Stimulated activated CD4-positive, alpha-beta T cell treated with anti-CD3 and anti-CD28 coated beads, TNF-alpha, amount 100 ng/mL, for 24 hours (primary cell): ENCODE measurements at places on chromosomes 3 and 15.

DNA sequence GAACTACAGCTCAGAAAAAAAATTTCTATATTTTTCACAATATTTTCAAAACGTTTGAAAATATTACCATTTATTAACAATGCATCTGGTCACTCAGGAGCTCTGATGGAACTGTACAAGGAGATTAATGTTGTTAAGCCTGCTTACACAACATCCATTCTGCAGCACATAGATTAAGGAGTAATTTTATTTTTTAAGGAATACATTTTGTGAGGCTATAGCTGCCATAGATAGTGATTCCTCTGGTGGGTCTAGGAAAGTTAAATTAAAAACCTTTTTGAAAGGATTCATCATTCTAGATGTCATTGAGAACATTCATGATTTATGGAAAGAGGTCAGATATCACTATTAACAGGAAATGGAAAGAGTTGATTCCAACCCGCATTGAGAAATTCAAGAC lies 196.9 kb downstream of the C3orf38 start:
- DNase-seq, result no peak

- DNase-seq, result no peak
Observed at GRCh38 chr15:52787123-52787503, 3.0 kb downstream of the ONECUT1 start.

- no peak for DNase-seq
Observed at GRCh38 chr3:139705631-139706030, 27.9 kb upstream of the NMNAT3 start.

DNA sequence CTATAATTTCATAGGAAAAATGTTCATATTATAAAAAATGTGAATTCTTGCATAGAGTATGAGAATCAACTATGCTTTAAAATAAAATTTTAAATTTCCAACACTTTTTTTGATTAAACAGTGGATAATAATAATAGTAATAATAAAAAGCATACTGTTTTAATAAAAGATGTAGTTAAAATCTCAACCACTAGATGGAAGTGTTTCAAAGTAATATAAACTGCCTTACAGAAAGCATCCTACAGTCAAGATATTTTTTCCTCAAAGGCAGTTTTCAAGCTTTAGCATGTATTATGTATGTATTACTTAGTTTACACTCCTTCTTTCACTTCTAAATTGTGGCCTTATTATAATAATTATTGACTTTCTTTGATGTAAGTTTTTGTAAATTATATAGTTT lies 217.5 kb downstream of the CHL1 start:
- DNase-seq, result no peak

DNA sequence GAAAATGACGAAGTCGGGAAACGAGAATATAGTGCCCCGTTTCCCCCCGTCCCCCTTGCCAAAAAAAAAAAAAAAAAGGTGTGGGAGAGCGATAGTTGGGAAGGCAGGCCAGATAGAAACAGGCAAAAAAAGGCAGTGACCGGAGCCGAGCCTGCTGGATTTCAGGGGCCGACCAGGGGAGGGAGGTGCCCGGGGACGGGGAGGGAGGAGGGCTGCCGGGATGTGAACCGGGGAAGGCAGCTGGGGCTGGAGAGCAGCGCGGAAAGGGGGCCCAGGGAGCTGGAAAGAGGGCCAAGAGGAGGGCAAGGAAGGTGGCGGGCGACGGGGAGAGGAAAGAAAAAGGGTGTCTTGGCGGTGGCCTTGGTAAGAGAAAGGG lies 837 bp downstream of the LRRN1 start:
- DNase-seq, result no peak

GRCh38 chr15:61090386-61091288 lies 138.5 kb downstream of the RORA start:
- no peak for DNase-seq

DNA sequence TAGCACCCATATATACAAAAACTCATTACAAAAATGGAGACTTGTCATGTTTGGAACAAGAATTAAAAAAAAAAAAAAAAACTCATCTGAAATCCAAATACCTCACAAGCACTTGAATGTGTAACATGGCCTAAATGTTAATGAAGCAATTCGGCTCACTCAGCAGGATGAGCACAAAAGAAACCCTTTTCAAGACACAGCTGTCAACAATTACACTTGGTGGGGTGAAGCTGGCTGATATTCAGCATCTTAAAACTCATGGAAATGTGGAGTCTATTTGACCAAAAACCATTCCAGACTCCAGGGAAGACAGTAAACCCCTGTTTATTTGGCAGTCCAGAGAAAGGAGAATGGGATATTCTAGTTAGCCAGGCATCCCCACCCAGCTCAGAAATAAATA lies 205.4 kb upstream of the TSC22D2 start:
- no peak for DNase-seq
